ENCODE measurements at places on chromosomes 2 and 18. TPM values are rescaled to one million over a fixed set of nuclear protein-coding genes. Genes with fewer than 3 reads are reported as not detected.
A peak's percentile ranks its signal among the peaks of the same experiment; 100 is the strongest.

- peak; percentile 24 for DNase-seq
These were observed 46.9 kb downstream of the DNMT3A start for GRCh38 chr2:25294573-25295462.

GRCh38 chr2:64250751-64251423 is 106.7 kb upstream of the PELI1 start:
- no peak for DNase-seq

DNA sequence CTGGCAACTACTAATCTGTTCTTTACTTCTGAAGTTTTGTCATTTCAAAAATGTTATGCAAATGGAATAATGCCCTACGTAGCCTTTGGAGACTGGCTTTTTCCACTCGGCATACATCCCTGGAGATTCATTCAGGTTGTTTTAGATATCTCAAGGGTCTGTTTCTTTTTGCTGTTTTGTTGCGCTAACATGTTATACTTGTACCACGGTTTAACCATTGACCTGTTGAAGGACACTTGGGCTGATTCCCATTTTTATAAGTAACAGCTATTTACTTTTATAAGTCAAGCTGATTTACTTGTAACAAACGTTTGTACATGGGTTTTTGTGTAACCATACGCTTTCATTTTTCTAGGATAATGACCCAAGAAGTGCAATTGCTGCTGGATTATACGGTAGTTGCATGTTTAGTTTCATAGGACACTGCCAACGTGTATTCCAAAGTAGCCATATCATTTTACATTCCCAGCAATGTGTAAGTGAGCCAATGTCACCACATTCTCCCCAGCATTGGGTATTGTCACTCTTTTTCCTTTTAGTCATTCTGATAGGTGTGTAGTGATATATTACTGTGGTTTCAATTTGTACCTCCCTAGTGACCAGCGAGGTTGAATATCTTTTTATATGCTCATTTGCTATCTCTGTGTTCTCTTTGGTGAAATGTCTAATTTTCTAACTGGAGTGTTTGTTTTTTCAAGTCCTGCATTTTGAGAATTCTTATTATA is 36.5 kb upstream of the STAT4 start:
- DNase-seq = no peak

DNA sequence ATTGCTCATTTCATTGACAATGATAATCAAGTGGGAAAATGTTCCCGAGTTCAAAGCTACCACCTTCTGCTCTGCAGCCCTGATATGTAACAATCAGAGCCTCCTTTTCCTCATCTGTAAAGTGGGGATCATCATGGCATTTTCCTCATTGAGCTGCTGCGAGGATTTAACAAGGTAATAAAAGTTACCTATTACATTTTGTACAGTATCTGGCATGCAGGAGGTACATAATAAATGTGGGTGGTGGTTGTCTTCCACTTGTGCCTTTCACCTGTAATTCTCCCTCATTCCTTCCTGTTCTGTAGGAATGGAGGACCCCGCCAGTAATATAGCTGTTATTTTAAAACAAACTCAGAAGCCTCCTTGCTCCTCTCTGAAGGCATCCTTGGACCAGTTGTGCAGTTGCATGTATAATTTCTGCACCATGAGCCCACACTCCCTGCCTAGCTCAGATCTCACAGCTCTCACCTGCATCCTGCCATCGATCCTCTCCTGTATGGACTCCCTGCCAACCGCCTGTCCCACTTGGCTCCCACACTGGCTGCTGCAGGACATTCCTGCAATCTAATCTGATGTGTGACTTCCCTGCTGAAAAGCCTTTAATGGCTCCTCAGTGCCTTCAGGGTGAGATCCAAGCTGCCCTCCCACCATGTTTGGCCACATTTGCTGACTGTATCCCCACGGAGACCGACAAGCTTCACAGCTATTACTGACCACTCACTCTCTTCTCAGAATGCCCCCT is 350.4 kb downstream of the EN1 start:
- DNase-seq = no peak

DNA sequence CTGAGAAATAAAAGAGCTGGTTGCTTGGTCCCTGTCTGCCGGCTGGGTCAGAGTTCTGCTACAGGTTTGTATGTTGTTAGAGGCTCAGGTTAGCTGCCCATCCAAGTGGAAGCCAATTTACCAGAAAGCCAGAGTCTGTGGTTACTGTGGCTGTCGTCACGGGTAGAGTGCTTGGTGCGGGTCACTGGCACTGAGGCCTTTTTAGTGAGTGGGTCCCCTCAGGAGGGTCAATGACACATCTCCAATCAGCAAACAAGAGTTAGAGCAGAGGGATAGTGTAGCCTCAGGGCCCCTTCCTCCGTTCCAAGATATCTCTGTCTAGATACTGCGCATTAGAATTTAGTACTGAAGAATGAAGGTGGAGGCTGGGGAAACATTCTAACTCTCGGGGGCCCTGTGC is 41.2 kb downstream of the CTIF start:
- no peak for DNase-seq

- DNase-seq = no peak
These were observed at the start of gene LYPD6B for GRCh38 chr2:149038442-149039212. LYPD6B (plus strand) TSS chr2:149038699; CDS start chr2:149130949, 92,250 bp downstream.

DNA sequence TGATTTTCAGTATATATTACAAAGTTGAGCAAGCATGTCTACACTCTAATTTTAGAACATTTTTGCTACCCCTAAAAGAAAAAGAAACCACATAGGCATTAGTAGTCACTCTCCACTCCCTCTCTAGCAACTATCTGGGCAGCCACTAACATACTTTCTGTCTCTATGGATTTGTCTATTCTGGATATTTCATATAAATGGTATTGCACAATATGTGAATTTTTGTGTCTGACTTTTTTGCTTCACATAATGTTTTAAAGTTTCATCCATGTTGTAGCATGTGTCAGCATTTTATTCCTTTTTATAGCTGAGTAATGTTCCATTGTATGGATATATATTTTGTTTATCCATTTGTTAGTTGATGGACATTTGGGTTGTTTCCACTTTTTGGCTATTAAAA is 232.5 kb upstream of the CTAGE1 start:
- DNase-seq = no peak

DNA sequence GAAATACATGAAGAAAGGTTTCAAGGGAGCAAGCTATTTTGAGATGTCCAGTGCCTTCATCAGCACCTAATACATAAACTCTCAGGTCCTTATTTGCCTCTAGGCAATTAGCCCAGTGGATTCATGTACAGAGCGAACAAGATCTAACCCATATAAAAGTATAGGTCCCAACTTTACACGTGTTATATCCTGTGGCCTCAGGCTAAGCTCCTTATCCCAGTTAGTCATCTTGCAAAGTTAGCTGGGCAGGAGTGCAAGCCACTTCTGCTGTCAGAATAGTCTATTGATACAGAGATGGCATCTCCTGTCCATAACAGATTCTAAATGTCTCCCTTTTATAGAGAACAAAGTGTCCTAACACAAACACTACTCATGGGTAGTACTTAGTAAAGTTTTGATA is 203.9 kb upstream of the PIK3C3 start:
- no peak for DNase-seq

- no peak for DNase-seq
These were observed 38.1 kb downstream of the FER1L5 start for GRCh38 chr2:96680561-96681141.

GRCh38 chr2:168194784-168195522 is 52.4 kb downstream of the STK39 start:
- DNase-seq = peak; percentile 63

DNA sequence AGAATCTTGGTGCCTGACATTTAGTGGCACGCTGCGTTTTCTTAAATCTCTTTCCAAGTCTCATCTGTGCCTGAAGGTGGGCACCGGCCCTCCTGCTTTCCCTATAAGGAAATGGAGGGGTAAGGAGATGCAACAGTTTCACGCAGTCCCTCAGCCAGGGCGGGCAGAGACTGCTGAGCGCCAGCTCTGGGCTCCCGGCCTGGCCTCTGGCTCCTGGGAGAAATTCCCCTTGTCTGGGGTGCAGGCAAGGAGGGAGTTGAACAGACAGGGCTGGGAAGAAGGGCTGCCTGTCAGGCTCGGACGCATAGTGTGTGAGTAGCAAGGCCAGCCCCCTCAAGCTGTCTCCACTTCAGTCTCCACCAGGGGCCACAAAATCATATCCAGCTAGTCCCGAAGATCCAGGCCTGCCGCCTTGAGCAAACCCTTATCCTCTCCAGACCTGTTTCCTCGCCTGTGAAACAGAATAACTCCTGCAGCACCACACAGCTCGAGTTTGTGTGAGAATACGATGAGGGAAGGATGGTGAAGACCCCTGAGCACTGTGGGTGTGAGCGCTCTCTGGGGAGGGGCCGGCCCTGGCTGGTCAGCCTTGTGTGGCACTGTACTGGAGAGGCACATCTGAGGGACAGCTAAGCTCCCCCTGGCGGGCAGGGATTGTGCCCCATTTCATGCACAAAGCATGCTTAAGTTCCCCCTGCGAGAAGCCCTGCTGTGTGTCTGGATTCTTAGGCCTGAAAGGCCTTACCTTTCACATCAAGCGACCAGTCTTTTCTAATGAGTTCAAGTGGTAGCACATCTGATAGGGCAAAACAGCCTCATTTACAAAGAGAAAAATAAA is 33.8 kb downstream of the SDC1 start:
- no peak for DNase-seq

- peak; percentile 98 for DNase-seq
These were observed 26.9 kb downstream of the KLHL29 start for GRCh38 chr2:23411752-23412431.

- no peak for DNase-seq
These were observed 403.6 kb upstream of the ACVR2A start for GRCh38 chr2:147441182-147441581.

DNA sequence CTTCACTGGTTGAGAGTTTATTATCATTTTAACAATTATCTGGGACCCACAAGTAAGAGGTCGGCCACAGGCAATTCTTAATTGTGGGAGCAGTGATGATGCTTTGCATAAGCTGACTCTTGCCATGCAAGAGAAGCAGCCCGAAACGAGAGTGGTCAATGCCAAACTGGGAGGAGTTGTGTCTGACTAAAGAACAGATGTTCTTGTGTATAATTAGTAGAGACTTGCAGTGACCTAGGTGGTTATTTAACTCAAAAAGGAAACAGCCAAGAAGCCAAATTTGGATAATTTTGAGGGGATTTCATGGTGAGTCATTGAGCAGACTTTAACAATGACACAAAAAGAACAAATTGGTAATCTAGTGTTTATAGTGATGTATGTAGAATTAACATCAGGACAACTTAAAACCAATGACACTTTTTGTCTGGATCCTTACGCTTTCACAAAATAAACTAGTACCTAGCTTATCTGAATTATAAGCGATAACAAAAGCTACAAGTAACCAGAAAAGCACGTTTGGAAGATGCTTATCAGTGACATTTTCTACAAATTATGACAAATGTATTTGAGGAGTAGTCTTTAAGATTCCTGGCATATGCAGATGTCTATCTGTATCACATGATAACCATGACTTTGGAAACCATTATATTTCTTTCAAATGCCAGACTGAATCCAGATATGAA is 184.7 kb upstream of the DLGAP1 start:
- no peak for DNase-seq

DNA sequence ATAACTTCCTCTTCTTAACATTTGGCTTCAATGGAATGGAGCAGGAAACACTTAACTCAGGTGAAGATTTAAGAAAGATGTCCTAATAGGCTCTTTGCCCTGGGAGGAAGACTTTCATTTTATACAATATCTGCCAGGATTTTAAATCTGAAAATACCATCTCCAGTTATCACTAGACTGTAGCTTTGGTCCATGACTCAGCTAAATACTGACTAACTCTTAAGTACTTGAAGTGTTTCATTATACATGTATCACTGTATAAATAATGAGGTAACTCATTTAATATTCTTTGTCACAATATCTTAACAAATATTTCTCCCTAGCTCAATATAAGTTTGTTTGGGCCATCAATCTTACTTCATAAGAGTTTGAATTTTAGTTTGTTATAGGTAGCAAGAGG is 34.7 kb downstream of the RBKS start:
- peak; percentile 83 for DNase-seq

DNA sequence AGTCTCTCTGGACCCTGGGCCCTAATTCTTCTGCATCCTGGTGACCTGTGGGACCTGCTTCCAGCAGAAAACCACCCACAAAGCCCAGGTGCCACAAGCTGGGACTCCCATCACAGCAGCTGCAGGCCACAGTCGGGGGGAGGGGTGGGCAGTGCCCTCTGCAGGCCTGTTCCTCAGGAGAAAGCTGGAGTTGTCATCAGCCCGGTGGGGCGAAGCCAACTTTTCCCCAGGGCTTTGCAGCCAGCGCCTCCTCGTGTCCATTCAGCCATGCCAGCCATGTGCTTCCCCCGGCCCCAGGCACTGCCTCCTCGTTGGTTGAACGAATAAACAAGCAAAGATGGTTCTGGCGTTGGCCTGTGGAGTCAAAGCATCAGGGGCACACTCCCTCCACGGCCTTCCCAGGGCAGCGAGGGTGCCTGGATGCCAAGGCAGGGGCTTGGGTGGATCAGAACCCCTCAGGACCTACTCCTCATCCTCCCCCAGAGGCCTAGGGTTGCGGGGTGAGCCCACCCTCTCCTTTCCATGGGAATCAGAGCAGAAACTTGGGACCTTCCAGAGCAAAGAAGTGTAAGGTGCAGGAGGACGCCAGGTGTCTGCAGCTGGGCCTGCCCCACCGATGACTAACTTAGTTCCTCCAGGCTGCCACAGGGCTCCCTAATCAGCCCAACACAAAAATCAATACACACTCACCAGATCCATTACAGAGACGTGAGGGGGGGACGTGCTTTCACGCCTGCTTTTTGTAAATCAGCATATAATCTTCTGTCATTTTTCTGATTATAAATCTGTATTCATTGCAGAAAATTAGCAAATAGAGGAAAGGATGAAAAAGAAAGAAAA is 75.7 kb upstream of the RAB6C start:
- no peak for DNase-seq

- DNase-seq = no peak
These were observed 84.4 kb downstream of the TGOLN2 start for GRCh38 chr2:85243101-85244072.

GRCh38 chr2:144198116-144198515 is 321.8 kb downstream of the ZEB2 start:
- peak; percentile 66 for DNase-seq

GRCh38 chr2:53131416-53131815 is 636.2 kb upstream of the CHAC2 start:
- DNase-seq = peak; percentile 57

DNA sequence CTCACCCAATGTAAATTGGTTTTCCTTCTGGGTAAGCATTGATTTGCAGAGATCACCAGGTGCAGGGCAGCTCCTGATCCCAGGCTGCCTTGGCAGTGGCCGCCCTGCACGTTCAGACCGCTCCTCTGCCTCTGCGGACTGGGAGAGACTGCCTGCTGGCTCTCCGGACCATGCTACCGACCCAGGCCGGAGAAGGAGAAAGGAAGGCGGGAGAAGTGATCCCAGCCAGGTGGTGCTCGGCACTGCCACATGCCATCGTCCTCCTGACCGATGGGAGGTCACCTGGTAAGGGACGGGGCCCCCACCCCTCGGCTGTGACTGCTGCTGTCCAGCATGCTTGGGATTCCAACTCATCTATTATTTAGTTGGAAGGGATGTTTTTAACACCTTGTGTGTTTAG is 108.1 kb upstream of the POU3F3 start:
- DNase-seq = no peak

NEB gene
- under 0.01 TPM for total RNA-seq

UGT1A3 gene
- not detected for total RNA-seq

MC4R gene
- 0.28 TPM for total RNA-seq

BCL11A gene
- 1.7 TPM for total RNA-seq

KIF3C gene
- 15.4 TPM for total RNA-seq

GCKR gene
- total RNA-seq = under 0.01 TPM

DOCK10 gene
- total RNA-seq = 63.6 TPM

KCNK3 gene
- total RNA-seq = under 0.01 TPM

Data from IMR-90 (cell line).